ENCODE measurements at places on chromosomes 16 and 17.

DNA sequence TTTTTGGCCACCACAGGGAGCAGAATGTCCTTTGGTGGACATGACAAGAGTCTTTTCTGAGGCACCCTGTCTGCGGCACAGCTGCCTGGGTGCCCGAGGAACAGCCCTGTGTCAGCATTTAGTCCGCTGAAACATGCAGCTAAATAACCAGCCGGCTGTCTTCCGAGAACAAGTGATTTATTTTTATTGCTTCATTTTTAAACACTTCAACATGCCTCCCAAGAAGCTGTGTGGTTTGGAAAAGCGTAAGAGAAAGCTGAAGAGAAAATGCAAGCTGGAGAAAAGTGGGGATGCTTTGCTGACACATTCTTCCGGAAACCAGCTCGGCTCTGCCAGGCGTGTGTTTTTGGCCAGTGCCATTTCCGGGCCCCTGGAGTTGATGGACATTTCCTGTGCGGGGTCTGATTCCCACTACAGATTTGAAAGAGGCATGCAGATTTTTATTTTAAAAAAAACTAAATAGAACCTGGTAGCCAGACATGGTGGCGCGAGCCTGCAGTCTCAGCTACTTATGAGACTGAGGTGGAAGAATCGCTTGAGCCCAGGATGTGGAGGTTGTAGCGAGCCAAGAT lies 94.7 kb downstream of the SEC14L1 start:
- DNase-seq = peak; percentile 95

DNA sequence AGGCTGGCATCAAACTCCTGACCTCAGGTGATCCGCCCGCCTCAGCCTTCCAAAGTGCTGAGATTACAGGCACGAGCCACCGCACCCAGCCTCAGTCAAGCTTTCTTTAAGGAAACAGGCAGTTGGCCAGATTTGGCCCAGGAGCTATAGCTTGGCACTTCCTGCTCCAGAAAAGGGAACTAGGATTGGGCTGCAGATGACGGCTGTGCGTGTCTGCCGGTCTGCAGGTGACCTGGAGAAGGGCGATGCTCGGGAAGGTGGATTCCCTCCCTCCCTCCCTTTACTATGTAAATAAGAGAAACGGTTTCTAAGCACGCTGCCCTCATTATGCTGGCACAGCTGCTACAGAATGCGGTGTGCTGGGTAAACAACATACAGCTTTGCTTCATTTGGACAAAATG lies 215.9 kb downstream of the RPTOR start:
- DNase-seq = no peak

DNA sequence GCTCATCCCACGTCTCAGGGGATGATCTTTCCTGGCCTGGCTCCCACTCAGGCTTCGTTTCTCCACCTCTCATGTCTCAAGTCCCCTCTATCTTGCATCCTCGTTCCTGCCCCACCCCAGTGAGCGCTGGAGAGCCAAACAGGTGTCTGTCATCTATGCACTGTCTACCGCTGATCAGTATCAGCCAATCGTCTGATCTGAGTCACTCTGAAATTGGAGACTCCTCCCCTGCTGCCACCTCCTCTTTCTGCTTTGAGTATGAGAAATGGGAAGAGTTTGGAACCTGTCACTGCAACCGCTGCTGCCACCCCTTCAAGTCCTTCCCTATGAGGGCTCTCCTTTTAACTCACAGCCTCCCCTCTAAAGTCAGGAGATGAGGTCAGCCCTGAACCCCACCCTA lies 28.0 kb downstream of the FZD2 start:
- no peak for DNase-seq

GRCh38 chr17:34782271-34782670 lies 179.0 kb downstream of the CCT6B start:
- DNase-seq = no peak

DNA sequence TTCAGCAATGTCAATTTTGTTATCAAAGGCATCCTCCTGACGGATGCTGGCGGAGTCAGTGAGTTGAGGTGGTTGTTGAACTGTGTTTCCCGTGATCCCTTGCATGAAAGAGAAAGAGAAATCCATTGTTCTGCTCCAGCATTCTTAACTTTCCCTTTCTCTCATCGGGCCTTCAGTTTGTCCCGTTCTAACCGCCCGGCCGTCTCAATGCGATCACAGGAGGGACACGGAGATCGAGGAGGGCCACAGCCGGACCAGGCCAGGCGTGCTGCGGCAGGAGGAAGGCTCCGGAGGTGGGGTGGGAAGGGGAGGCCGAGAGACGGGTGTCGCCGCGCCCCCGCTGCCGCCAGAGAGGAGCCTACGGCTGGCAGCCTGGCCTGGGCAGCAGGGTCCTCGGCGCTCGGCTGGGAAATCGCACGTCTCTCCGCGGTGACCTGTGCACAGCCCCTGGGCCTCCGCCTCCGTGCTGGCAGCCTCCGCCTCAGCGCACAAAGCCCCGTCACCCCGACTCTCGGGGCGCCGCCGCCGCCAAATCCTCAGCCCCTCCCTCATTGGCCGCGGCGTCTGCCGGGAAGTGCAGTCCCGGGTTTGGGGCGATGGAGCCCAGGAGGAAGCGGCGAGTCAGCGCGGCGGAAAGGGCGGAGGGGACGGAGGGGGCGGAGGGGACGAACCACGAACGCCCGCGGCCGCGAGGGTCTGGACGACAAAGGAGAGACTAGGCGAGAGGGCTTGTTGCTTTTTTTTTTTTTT lies 38.1 kb downstream of the SOST start:
- peak; percentile 71 for DNase-seq

DNA sequence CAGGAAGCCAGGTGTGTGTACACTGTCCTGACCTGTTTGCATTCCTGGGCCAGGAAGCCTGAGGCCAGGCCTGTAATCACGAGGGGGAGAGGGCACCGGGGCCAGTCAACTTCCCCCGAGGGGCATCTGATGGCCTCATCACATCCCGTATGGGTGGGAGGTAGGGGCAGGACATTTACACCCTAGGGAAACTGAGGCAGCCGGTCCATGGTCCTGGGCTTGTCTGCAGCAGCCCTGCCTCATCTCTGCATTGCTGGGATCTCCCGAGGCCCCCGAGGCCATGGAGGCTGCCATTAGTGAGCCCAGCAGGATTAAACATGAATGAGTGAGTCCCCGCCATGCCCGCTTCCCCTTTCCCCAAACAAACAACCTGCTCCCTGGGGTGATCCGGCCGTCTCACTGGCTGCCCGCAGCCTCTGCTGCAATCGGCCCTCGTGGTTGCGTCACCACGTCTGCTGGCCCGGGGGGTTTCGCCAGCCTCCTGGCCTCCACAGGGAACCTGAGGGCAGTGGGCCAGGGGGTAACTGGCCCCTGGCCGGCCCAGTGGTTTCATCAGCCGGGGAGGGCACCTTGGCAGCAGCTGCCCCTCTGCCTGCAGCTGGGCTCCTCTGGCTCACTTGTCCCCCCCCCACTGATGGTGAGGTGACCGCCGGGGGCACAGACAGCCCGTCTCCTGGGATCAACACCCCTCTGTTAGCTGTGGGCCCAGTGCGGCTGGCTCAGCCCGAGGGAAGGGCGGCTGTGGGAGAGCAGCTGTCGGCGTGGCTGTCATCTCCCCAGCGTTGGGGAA lies 88.3 kb upstream of the GSE1 start:
- DNase-seq = peak; percentile 43

DNA sequence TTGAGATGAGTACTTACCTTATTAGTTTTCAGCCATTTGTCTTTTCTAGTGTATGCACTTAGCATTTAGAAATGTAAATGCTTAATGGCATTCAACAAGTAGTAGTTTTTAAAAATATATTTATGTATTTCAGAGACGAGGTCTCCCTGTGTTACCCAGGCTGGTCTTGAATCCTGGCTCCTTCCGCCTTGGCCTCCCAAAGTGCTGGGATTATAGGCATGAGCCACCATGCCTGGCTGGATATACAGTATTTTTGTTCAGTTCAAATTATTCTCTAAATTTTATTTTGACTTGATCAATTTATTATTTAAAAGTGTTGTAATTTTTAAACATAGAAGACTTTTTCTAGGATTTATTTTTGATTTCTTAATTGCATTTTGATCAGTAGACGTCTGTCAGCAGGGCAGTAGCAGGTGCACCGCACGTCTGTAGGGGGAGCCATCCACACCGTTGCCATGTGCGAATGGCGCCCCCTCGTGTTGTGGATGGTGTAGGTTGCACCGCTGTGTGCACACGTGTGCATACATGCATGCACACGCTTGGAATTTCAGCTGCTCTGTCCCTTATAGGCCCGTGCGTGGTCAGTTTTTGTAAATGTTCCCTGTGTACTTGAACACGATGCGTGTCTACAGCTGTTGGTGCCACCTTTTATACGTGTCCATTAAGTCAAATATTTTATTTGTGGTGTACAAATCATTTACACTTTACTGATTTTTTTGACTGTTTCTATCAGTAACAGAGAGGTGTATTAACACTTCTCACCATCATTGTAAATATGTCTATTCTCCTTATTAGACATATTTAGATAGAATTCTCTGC lies 30.6 kb downstream of the RPTOR start:
- peak; percentile 86 for DNase-seq

GRCh38 chr17:32786169-32786568 lies 90.8 kb downstream of the MYO1D start:
- DNase-seq = no peak

- DNase-seq = peak; percentile 86
Measured at GRCh38 chr16:67936124-67936879, at the start of gene PSMB10. TSS of gene PSMB10 (minus strand) at chr16:67936850. CDS start at chr16:67936749, 101 bp downstream.

Measured in EH (cell line).